ENCODE measurements at places on chromosomes 1 and 21. TPM values are rescaled to one million over a fixed set of nuclear protein-coding genes. Genes with fewer than 3 reads are reported as not detected.

LMOD1 gene
- total RNA-seq = 0.16 TPM

ZMYND12 gene
- 1.9 TPM for total RNA-seq

TCEANC2 gene
- total RNA-seq = 2.0 TPM

C1QTNF12 gene
- total RNA-seq = 1.3 TPM

OR6K6 gene
- total RNA-seq = not detected

LRRC39 gene
- not detected for total RNA-seq

CCDC27 gene
- total RNA-seq = not detected

TCHHL1 gene
- total RNA-seq = not detected

CD84 gene
- total RNA-seq = not detected

ENAH gene
- total RNA-seq = 43.7 TPM

SRM gene
- 67.8 TPM for total RNA-seq

FAM78B gene
- under 0.01 TPM for total RNA-seq

NTNG1 gene
- total RNA-seq = 7.9 TPM

ZNF683 gene
- total RNA-seq = not detected

CR1 gene
- not detected for total RNA-seq

KCNK1 gene
- 4.7 TPM for total RNA-seq

TMEM269 gene
- total RNA-seq = 0.25 TPM

DNAI4 gene
- total RNA-seq = 3.0 TPM

CELA2B gene
- not detected for total RNA-seq

F13B gene
- not detected for total RNA-seq

LCE2A gene
- not detected for total RNA-seq

CD2 gene
- not detected for total RNA-seq

WDR4 gene
- 17.8 TPM for total RNA-seq

KCNK2 gene
- total RNA-seq = 0.25 TPM

KCNJ10 gene
- total RNA-seq = not detected

TENT5C gene
- total RNA-seq = not detected

BMP8B gene
- 0.49 TPM for total RNA-seq

S100A14 gene
- 1.1 TPM for total RNA-seq

KIF26B gene
- 2.6 TPM for total RNA-seq

NEGR1 gene
- total RNA-seq = 7.5 TPM

LSS gene
- total RNA-seq = 66.0 TPM

SYNC gene
- 13.5 TPM for total RNA-seq

GPR61 gene
- total RNA-seq = not detected

RSPH1 gene
- not detected for total RNA-seq

SLC2A5 gene
- 0.51 TPM for total RNA-seq

NBPF4 gene
- total RNA-seq = not detected

CFAP45 gene
- total RNA-seq = 0.16 TPM

DMBX1 gene
- not detected for total RNA-seq

TNNI3K gene
- total RNA-seq = under 0.01 TPM

SPEN gene
- 11.2 TPM for total RNA-seq

OR2L8 gene
- not detected for total RNA-seq

APOBEC4 gene
- not detected for total RNA-seq

PRRX1 gene
- total RNA-seq = 7.0 TPM

FAM72A gene
- total RNA-seq = 7.7 TPM

PADI1 gene
- 2.4 TPM for total RNA-seq

MTARC2 gene
- 5.7 TPM for total RNA-seq

FCGR3A gene
- not detected for total RNA-seq

DCDC2B gene
- total RNA-seq = not detected

Data from mesangial cell (primary cell).